ENCODE measurements at places on chromosomes 2 and 18.

DNA sequence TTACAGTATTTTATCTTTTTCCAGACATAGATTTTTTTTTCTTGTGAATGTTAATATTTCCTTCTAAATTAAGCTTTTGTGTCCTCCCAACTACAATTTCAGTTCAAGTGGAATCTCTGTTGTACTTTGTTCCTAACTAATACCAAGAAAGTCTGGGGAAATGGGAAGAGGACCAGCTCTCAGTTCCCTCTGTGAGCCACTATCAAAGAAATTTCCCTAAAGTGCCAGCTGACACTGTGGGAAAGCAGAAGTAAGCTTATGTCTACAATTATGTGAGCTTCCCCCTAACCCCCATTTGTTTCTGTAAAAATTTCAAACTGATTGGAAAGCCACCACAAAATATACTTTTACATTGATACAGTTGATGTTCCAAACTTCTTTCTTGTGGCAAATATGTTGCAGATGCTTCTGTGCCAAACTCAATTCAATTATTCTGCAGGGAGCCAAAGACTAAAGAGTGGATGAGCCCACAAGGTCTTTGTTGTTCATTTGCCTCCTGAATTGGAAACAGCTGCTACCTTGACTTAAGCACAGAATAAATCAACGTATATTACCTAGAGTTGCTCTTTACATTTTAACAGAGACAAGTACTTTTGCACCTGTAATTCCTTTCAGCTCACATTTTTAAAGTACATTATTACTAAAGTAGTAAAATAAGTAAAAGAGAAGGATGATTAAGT lies 306.6 kb downstream of the PTH2R start:
- DNase-seq, result no peak

- no peak for DNase-seq
Measured at GRCh38 chr2:60408811-60409530, 144.5 kb downstream of the BCL11A start.

GRCh38 chr2:228655331-228655730 lies 473.8 kb upstream of the SPHKAP start:
- no peak for DNase-seq

- peak; percentile 85 for DNase-seq
Measured at GRCh38 chr2:237723602-237724001, 75.0 kb upstream of the RBM44 start.

- DNase-seq, result no peak
Measured at GRCh38 chr2:165568361-165568760, 98.9 kb downstream of the CSRNP3 start.

GRCh38 chr18:76338619-76339245 lies 156.3 kb downstream of the ZNF516 start:
- no peak for DNase-seq

GRCh38 chr18:53817976-53818950 lies 406.2 kb downstream of the MBD2 start:
- no peak for DNase-seq

DNA sequence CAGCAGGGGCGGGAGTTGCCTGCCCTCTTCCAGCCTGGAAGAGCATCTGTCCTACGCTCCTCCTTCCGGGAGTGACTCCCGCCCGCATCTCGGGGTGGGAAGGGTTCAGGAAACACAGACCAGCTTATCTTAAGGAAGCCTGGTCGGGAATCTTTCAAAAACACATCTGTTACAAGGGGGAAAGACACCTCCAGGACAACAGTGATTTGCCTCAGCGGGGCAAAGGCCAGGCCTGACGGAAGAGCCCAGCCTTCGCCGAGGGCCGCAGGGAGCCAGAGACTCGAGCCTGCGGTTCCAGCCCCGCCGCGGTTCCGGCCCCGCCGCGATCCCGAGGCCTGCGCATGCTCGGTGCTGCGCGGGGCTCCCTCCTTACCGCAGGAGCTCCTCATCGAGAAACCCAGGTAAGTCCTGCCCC lies 38.1 kb upstream of the TGIF1 start:
- DNase-seq, result no peak

- DNase-seq, result no peak
Measured at GRCh38 chr2:219252084-219252483, 959 bp upstream of the TUBA4B start.

- DNase-seq, result peak; percentile 49
Measured at GRCh38 chr18:48940854-48941611, 9.7 kb downstream of the SMAD7 start.

- DNase-seq, result no peak
Measured at GRCh38 chr2:180003559-180003958, 3.5 kb downstream of the CWC22 start.

DNA sequence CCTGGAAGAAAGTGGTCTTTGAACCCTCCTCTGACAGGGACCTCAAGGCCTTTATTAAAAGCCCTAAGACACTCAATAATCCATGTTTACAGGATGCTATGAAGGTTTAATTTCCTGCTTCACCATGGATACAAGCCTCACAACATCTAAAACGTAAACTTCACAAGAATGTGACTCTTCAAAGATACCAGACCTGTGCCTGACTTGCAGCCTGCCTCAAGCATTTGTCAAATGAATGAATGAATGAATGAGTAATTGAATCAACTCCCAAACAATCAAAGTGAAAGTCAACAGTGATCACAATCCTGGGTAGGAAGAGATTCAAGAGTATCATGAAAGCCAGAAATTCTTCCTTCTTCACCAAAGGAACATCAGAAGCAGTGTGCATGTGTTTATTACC lies 30.4 kb downstream of the KLF7 start:
- no peak for DNase-seq

GRCh38 chr2:233845301-233846060 lies 8.9 kb downstream of the HJURP start:
- no peak for DNase-seq

- no peak for DNase-seq
Measured at GRCh38 chr2:192571636-192572035, 376.9 kb upstream of the TMEFF2 start.

DNA sequence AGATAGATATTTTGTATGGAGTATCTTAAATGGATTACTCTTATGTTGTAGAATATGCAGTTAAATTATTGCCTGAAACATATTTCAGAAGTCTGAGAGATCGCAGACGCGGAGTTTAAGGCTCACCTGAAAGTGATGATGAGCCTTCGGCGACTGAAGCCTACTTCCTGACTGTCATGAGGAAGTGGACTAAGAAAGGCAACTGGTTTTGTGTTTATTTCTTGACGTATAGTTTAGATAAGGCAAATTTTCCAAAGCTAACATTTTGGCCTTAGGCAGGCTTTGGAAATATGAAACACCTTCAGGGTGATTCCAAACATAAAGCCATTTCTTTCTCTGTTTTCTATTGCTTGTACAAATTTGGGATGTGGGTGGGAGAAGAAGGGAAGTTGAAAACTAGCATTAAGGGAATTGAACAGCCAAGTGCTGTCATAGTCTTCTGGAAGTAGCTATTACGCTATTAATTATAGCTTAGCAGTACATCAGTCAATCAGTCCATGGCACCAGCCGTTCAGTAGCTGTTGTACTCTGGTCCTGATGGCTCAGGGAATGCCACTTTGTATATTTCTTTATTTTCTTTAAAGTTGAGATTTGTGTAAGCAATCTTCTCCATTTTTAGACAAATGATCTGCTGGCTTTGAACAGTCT lies 1.5 kb downstream of the GRHL1 start:
- no peak for DNase-seq

GRCh38 chr2:188746727-188747126 lies 227.4 kb upstream of the COL3A1 start:
- no peak for DNase-seq

- no peak for DNase-seq
Measured at GRCh38 chr2:69169655-69170389, 156.8 kb downstream of the ANTXR1 start.

- DNase-seq, result peak; percentile 21
Measured at GRCh38 chr18:64244571-64244970, 95.7 kb upstream of the LINC00305 start.

All from BE2C (cell line).